ENCODE measurements at places on chromosomes 12 and 14. TPM values are rescaled to one million over a fixed set of nuclear protein-coding genes. Genes with fewer than 3 reads are reported as not detected.

The TAS2R30 gene
- total RNA-seq: 0.59 TPM

The ACOT4 gene
- total RNA-seq: 0.69 TPM

The RBMS2 gene
- total RNA-seq: 20.3 TPM

The MANSC4 gene
- not detected for total RNA-seq

The TAS2R43 gene
- not detected for total RNA-seq
